ENCODE measurements at places on chromosomes 7 and 10.

DNA sequence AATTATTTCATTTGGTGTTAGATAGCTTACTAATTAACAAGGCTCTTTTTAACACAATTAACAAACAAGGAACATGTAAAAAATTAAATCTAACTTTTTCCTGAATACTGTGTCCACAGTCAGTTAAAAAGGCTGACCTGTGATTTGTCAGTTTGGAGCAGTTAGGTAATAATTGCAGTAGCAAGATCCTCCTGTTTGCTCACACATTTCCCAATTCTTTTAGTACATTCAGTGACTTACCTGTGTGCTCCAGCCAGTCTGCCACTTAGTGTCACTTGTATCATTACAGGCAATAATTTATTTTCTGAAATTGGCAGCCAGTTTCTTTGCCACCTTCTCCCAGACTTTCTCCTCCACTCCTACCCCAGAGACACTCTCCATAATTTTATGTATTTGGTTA lies 66.8 kb downstream of the LHFPL3 start:
- DNase-seq, result no peak

DNA sequence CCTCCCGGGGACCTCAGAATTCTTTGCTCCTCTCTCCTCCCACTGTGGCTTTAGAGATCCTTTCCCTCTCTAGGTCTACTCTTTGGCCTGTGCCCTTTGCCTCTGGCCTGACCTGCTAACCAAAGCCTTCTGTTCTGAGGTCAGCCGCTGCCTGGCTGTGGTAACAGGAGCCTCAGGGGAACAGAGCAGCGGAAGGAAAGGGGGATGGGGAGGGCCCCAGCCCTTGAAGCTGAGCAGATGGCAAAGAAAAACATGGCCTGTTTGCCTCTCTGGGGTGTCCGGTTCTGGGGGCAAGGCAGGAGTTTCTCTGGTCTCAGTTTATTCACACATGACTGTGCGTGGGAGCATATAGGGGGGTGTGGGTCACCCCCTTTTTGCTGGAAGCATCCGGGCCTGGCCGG lies 28.2 kb downstream of the COL26A1 start:
- DNase-seq, result no peak

DNA sequence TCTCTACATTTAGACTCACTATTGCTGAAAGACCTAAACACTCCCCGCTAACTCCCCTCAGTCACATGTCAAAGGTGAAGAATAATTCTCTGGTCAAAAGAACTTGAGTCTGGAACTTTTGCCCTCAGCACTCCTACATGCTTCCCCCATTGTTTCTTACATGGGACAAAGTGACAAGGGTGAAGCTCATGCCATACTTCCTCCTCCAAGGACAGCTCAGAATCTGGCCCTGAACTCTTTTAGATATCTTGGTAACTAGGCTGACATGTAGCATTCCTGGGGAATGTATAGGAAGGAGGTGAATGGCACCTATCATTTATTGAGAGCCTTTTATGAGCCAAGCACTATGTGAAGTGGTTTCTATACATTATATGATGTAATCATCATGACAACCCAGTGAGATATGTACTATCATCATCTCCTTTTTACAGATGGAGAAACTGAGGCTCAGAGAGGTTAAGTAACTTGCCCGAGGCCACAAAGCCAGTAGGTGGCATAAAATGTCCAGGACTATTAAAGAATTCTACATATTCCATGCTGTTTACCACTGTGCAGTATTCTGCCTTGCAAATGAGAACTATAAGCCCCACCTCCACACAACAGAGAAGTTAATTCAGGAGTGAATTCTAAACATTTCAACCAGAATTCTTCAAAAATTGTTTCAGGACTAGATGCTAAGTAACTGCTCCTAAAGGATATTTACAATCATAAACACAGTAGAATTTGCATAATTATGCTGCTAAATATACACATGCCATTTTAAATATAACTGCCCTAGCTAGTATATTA lies 246.6 kb downstream of the ARHGAP21 start:
- no peak for DNase-seq

DNA sequence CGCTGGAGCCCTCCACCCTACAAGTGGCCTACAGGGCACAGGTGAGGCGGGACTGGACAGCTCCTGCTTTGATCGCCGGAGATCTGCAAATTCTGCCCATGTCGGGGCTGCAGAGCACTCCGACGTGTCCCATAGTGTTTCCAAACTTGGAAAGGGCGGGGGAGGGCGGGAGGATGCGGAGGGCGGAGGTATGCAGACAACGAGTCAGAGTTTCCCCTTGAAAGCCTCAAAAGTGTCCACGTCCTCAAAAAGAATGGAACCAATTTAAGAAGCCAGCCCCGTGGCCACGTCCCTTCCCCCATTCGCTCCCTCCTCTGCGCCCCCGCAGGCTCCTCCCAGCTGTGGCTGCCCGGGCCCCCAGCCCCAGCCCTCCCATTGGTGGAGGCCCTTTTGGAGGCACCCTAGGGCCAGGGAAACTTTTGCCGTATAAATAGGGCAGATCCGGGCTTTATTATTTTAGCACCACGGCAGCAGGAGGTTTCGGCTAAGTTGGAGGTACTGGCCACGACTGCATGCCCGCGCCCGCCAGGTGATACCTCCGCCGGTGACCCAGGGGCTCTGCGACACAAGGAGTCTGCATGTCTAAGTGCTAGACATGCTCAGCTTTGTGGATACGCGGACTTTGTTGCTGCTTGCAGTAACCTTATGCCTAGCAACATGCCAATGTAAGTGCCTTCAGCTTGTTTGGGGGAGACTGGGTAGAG lies at the start of gene COL1A2:
Gene COL1A2 (plus strand): TSS at position 459 of the 704 bp plus-strand sequence. CDS start 137 bp downstream, at position 596.
- no peak for DNase-seq

- DNase-seq, result no peak
Measured at GRCh38 chr7:101159696-101160674, 5.4 kb downstream of the VGF start.

GRCh38 chr7:128000048-128000447 lies 31.2 kb downstream of the LRRC4 start:
- no peak for DNase-seq

DNA sequence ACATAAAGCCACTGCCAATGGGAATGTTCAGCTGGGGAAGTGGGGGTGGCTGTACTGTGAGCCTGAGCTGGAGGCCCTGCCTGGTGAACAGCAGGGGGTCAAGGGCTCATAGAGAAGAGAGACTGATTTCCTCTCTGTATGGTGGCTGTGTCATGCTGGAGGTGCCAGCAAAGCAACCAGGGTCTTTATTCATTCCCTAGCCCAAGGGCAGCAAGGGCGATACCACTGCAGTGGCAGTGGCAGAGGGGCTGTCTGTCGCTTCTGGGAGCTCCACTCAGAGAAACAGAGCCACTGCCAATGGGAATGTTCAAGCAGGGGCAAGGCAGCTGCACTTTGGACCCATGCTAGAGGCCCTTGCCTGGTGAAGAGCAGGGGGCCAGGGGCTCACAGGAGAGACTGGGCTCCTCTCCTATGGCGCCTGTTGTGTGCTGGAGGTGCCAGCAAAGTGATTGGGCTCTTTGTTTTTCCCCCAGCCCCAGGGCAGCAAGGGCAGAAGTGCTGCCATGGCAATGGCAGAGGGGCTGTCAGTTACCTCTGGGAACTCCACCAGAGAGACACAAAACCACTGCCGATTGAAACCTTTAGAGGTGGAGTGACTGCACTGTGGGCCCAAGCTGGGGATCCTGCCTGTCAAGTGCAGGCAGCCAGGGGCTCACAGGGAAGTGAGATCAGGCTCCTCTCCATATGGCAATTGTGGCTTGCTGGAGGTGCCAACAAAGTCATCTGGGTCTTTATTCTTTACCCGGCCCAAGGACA lies 545.1 kb downstream of the SH2D4B start:
- DNase-seq, result no peak

DNA sequence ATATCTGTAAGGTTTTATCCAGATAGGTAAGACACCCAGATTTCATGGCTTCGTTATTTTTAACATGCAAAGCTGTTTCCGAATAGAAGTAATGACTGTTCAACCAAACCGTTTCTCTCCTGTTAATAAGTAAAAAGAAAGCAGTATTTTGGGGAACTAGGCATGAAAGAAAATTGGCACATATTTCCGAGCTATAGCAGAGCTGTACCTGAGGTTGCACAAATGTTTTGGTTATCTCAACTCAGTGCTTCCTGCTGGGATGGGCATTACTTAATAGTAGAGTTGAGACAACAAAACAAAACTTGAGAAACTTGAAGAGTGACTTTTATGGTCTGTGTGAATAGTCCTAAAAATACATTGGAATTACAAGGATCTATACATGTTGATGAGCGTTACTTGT lies 564.3 kb upstream of the SORCS1 start:
- no peak for DNase-seq

DNA sequence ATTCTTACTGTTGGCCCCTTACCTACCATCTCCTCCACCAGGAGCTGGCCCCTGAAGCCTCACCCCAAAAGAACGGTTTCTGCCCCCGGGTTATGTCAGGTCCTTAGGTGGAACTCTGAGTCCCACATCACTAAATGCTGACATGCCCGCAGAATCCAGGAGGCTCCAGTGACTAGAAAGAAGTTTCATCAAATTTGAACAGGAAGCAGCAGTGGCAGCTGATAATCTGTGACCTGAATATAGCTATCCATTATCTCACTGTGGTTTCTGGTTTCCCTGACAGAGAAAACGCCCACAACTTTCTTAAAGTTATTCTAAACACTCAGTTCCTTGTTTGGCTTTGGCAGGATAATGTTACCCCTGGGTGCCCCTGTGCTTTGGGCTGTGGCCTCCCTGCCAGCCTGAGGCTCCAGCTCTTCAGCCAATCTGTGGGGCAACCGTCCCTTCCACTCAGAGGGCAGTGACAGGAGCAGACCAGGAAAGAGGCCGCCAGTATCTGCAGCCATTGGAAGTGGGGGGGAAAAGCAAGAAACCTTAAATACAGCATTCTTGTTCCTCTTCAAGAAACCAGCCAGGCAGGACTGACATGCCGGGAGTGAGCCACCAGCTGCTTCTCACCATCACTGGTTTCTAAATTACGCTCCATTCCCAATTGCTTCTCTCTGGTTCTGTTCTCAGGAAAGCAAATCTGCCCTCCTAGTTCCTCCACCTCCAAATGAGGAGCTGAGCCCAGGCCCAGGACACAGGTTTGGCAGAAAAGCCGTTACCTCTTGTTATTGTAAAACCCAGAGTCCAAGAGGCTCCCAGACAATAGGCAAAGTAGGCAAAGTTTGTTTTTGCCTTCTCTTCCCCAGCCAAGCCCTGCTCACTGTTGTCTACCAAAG lies 41.2 kb upstream of the VCL start:
- no peak for DNase-seq

DNA sequence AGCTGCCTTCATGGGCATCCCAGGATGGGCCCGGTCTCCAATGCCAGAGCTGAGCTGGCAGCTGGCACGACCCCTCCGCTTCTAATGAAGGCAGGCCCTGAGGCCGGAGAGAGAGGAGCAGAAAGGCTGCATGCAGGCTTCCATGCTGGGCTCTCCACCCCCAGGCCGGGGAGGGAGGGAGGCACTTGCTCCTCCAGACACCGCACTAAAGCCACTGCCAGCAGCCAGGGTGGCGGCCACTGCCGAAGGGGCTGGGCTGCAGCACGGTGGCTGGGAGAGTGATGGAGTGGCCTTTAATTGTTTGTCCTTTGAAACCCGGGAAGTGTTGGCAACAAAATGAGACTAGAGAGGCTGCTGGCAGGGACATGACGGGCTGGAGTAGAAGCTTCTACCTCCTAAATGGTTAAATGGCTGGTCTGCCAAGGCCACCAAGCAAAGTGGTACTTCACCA lies 236.5 kb downstream of the SKAP2 start:
- no peak for DNase-seq

DNA sequence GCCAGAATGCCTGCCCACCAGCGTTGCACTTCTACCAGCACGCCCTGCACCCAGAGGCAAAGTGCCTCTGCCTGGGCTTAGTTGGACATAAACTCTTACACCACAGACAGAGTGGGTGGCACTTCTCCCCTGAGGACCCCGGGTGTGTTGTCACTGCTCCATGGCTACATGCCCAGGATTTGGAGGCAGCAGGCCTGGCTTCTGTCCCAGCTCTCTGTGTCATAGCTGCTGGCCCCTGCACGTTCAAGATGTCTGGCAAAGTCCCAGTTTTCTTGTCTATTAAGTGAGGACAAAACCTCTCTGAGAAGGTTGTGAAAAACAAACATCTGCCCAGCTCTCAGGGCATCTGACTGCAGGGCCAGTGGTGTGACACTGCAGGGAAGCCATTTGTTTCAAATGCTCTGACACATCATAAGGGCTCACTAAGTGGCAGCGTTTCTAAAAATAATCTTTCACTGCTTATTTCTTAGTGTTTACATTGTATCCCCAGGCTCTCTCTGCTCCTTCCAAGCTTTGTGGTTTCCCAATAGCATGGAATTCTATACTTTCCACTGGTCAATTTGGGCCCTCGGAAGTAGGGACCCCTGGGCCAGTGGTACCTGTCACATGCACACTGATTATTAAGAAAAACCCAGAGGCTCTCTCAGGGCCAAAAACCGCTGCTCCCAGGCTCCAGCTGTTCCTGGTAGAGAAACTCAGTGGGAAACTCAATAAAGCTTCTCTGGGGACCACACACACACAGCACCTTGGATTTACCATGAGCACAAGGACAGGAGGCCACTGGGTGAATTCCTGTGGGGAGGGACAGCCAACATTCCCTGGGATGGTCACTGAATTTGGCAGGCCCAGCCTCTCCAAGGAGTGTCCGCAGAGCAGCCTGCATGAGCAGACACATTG lies 86.2 kb upstream of the ANLN start:
- DNase-seq, result no peak

- no peak for DNase-seq
Measured at GRCh38 chr7:154947604-154948003, 55.3 kb downstream of the PAXIP1 start.

DNA sequence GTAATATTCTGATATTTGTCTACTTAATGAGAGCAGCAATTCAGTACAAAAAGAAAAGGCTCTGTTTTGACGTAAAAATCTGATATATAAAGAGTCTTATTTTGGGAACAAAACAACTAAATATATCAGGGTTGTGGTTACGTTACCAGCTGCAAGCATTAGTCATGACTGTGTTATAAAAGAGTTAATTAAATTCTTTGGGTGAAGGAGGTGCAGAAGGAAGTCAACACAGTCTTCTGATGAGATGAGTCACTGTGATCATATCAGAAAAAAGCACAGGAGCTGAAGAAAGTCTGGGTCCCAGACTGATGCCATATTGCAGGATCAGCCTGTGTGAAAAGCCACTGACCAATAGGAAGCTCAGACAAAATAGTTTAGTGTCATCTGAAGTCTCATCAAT lies 234.3 kb upstream of the TEX47 start:
- no peak for DNase-seq

DNA sequence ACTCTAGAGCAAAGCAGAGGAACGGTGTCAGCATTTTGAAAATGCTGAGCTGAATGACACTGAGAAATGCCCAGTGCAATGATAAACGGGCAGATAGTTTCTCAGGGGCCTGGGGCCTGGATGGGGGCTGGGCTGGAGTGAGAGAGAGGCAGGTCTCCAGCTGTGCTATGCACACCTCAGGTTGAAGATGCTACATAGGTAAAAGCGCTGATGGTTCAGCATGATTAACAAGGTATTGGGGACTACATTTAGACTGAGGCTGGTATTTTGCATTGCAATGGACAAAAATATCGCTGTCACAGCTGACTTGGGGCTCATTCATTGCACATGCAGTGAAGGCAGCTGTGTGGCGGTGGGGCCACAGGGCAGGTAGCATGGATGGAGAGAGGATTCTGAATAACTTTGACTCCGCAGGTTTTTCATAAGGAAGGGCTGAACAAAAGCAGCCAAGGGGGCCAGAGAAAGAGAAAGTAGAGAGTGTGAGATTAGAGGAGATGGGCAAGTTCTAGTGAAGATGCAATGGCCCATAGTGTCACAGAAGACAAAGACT lies 290.8 kb upstream of the ZNF32 start:
- no peak for DNase-seq

GRCh38 chr7:83908526-83908925 lies 259.6 kb upstream of the SEMA3E start:
- DNase-seq, result no peak
